ENCODE measurements at places on chromosomes 7 and 10. TPM values are rescaled to one million over a fixed set of nuclear protein-coding genes. Genes with fewer than 3 reads are reported as not detected.

DNA sequence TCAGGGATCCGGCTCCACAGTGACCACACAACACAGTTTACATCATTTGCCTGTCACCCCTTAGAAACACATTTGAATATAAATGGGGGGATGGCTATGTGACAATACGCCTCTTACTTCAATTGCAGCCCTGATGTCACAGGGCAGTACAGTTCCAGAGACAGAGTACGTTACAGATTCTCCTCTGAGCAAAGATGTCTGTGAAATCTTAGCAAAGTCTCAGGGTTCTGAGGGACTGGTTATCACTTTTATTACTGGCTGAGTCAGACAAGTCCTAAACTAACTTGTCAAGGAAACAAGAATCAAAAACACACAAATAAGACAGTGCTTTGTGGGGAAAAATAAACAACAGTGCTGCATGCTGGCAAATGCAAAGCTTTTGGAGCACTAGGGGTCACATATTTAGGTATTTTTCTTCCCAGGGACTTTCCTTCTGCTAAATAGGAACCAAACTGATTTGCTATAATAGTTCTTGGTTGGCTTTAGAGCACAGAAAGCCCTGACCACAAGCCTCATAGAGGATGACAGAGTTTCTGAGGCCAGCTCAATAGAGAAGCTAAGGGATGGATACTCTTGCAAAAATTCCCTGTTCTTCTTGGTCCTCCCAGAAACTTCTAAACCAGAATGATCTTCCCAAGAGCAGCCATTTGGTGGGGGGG, 501.6 kb downstream of the GRID1 start:
- DNase-seq: no peak

DNA sequence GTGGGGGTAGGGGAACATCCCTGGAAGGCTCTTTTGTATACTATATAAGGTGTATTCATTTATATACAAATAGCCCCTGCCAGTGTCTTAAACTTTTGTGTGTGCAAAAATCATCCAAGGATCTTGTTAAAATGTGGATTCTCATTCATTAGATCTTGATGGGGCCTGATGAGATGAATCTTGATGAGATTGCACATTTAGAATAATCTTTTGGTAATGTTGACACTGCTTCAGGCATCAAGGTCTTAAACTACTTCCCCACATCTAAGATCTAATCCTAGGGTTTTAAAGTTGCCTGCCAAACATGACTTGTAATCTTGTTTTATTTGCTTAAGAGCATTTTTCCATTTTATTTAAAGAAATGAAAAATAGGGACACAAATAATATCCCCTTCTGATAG, 13.0 kb downstream of the TLX1 start:
- DNase-seq: no peak

DNA sequence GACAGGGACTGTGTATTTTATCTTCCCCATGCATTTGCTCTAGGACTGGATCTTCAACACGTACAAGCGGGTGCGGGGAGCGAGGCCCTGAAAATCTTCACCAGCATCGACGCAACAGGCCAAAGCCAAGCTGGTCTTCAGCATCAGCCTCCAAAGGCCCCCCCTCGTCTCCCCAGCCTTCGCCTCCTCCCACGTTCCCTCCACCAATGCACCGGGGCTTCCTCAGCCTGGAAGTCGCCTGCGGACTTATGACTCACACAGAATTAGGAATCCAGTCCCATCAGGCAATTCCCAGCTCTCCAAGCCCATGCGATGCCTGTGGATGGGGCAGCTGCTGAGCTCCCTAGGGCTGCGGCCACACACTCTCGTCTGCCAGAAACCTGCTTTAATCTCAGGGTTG, 36.3 kb upstream of the RNF32 start:
- DNase-seq: no peak

DNA sequence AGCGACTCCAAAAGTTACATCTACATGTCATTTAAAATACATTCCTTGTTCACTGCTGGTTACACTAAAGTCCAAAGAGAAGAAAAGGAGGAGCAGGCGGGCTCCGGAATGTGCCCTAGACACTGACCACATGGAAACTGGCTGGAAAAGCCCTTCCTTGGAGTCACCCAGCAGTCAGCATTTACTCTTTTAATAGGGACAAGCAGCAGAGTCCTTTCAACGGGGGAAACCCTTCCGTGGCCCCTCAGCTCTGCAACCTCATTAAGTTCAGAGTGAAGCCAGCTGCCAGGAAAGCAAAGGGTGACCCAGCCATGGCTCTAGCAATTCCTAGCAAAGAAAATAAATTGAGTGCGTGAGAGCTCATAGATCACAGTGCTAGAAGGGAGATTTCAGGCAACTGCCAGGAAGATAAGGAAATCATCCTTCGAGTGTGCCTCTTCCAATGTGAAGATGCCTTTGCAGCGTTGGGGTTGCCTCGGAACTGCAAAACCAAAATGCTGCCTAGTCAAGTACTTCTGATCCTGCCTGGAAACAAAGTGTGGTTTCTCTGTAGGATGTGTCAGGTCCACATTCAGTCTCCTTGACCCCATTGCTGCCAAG, 101.6 kb downstream of the SORBS1 start:
- DNase-seq: no peak

GRCh38 chr10:76942628-76943416, 694.8 kb downstream of the KCNMA1 start:
- DNase-seq: no peak

DNA sequence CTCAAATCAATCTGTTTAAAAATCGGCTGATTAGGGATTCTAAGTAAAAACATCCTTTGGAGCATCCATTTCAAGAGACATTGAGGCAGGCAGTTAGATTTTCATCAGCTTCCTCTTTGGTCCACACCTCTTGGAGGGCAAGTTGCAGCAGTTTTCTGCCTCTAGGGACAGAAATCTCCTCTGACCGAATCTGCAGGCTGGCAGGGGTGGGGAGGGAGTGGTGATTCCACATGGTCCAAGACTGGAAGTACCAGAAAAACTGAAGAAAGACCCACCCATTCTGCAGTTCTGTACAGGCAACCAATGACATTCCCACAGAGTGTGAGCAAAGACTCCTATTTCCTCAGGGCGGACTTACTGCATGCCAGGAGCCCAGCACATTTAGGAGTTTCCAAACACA, 29.0 kb downstream of the FGFBP3 start:
- DNase-seq: no peak

DNA sequence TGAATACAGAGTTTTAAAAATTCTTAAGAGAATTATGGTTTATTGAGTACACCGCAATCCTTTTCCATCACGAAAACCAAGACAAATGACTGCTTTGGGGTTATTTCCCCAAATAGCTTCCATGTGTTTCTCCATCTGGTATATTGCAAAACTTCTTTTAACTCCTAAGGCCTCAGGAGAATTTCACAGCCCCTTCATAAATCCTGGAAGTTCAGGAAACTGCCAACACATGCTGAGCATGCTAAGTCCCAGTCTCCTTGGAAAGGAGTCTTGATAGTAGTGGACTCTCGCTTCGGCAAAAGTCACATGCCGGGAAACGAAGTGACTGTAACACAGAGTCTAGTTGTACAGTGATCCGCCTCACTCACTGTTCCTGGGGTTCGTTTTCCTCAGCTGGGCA, 88.1 kb upstream of the RSU1 start:
- DNase-seq: no peak

DNA sequence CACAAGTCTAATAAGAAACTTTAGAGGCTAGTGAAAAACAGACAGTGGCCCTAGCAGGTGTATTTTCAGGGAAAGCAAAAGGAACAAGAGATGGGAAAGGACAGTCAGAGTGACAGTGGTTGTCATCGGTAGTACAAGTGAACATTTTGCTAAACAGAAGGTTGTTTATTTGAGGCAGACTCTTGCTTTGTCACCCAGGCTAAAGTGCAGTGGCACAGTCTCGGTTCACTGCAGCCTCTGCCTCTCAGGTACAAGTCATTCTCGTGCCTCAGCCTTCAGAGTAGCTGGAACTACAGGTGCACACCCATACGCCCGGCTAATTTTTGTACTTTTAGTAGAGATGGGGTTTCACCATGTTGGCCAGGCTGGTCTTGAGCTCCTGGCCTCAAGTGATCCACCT, 195.8 kb downstream of the RELN start:
- DNase-seq: no peak

DNA sequence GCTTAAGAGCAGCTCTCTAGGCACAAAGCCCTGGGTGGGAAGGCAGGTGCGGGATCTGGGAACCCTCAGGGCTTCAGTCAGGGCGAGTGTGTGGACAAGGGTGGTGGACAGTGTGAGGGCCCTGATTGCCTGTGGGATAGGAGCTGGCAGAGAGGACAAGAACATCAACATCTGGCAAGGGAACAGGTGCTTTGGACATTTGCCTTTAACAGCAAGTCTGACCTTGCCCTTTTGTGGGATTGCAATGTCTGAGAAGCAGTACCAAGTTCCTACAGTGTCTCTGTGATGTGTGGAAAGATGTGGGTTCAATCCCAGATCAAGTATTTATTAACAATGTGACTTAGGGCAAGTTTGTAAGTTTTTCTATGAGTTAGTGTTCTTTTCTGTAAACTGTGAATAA, 46.7 kb downstream of the TFAM start:
- no peak for DNase-seq

GRCh38 chr7:157432957-157433576, 96.3 kb downstream of the DNAJB6 start:
- no peak for DNase-seq

DNA sequence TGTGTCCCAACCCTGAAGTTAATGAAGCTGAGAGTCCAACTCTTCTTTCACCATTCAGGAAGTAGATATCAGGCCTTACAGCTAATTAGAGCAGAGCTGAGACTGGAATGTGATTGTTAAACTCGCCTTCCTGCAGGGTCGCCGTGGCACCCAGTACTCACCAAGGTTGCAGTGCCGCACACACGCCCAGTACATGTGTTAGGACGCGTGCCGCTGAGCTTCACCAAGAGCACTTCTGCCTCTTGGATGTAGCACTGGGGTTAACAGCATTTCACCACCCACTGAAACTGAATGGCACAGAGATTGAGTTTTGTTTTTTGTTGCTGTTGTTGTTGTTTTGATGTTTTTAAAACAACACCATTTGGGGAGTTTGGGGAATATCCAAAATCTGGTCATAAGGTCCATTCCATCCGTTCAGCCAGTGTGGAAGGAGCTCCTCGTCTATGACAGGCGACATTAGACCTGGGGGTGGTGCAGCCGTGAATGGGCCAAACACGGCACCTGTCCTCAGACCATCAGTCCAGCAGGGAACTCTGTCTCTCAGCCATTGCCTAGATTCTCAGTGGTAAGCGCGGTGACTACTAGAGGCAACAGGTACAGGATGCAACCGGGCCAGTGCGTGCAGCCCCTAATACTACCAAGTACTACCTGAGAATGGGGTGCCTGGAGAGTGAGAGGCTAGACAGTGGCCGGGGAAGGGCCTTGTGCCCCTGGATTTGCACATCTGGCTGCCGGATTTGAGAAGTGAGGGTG, 21.9 kb downstream of the WIPI2 start:
- no peak for DNase-seq

GRCh38 chr7:88217675-88218428, 2.0 kb downstream of the SRI start:
- DNase-seq: no peak

- DNase-seq: no peak
Measured at GRCh38 chr7:140722254-140722653, 25.7 kb downstream of the NDUFB2 start.

- peak; percentile 87 for DNase-seq
Measured at GRCh38 chr10:29409241-29410054, 120.6 kb downstream of the LYZL1 start.

DNA sequence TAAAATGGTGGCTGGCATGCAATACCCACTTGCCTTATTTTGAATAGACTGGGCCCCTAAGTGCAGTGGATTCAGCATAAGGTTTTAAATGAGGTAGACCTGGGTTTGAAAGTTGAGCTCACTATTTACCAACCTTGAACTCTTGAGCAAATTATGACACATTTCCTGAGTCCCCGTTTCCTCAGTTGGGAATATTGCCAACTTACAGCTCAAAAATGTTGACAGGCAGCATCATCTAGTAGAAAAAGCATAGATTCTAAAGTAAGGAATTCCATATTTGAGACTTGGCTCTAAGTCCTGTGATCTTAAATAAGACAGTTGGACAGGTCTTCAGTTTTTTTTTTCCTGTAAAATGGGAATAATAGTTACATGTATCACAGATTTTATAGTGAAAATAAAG, 305.5 kb downstream of the ACTR3B start:
- DNase-seq: no peak

GRCh38 chr10:7662522-7662921, 4.2 kb downstream of the ITIH5 start:
- DNase-seq: no peak

GRCh38 chr7:136698977-136699376, 169.5 kb upstream of the CHRM2 start:
- DNase-seq: no peak

DNA sequence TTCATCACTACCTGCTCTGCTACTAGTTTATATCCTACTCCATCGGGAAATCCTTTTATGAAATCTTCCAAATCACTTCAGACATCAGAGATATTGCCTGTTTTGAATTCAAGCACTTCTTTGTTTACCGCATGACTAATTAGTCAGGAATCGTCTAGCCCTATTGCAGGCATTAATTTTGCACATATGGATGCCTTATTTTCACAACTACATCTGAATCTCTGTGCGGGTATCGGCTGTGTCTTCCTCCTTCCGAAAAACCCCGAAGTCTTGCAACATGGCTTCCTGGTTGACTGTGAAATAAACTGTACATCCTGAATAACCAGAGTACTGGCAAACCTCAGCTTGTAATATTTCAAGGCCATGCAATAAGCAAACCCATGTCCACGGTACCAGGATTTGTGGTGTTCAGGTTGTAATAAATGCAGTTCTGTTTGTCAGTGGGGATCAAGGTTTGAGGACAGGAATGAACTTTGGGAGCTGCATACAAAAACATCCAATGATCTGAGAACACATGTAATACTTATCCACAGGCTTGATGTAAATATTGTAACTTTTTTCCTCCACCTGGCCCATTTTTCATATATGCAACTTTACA, 642.1 kb downstream of the PARD3 start:
- DNase-seq: no peak

- no peak for DNase-seq
Measured at GRCh38 chr7:36961097-36961496, 236.8 kb upstream of the AOAH start.

- no peak for DNase-seq
Measured at GRCh38 chr10:85008488-85009184, 680.2 kb downstream of the CCSER2 start.

- no peak for DNase-seq
Measured at GRCh38 chr10:22573820-22574569, 140.4 kb downstream of the PIP4K2A start.

DNA sequence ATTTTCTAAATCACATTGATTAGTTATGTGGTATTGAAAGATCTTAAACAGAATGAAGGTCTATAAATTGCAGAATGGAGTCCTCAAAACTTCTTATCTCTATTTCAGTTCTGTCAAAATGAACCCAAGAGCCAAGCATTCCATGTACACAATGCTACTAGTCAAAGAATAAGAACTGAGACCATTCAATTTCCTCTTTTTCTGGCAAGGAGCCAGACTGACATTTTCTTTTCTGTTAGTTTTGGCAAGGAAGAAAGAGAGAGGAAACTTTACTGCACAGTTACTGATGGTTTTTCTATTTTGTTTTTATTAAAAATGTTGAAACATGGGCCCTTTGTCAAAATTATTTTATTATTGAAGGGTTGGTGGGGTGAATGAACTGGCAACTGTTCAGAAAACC, 181.8 kb upstream of the FERD3L start:
- DNase-seq: no peak

GRCh38 chr10:67621834-67622233, 74.2 kb downstream of the CTNNA3 start:
- no peak for DNase-seq

PRTFDC1 gene
- total RNA-seq: 0.84 TPM

FAM180A gene
- 0.42 TPM for total RNA-seq

CNPY4 gene
- 3.9 TPM for total RNA-seq

CNNM1 gene
- not detected for total RNA-seq

IRF5 gene
- total RNA-seq: 1.2 TPM

SHLD2 gene
- 14.5 TPM for total RNA-seq

HABP2 gene
- total RNA-seq: not detected

PBLD gene
- 1.8 TPM for total RNA-seq

DUSP5 gene
- 2.7 TPM for total RNA-seq
